Hematopoietic multipotent progenitor cell (in vitro differentiated cells): ENCODE measurements at places on chromosomes 11 and 22.
A peak's percentile ranks its signal among the peaks of the same experiment; 100 is the strongest.

GRCh38 chr11:70090961-70091381, 12.9 kb downstream of the ANO1 start:
- DNase-seq = no peak

GRCh38 chr11:9250139-9250582, 15.0 kb downstream of the DENND5A start:
- DNase-seq = no peak

DNA sequence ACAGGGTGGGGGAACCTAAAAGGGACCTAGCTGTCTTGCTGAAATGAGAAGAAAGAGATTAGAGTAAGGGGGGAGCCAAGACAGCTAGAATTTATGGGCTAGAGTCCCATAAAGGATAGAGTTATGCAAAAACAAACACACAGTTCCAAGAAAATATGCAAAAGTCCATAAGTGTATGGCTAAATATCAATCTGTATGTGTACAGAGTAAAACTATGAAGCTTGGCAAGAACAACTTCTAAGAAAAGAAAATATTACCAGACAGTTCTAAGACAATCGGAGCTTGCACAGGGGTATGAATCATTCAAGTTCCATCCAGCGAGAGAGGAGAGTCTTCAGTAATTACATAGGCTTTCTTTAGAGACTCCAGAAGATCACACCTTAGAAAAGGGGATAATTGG, 41.8 kb downstream of the GDPD4 start:
- no peak for DNase-seq

- DNase-seq = peak; percentile 60
Observed at GRCh38 chr11:44775366-44775984, 48.7 kb downstream of the TSPAN18 start.

GRCh38 chr22:45934659-45935341, 42.2 kb downstream of the WNT7B start:
- DNase-seq = peak; percentile 18

DNA sequence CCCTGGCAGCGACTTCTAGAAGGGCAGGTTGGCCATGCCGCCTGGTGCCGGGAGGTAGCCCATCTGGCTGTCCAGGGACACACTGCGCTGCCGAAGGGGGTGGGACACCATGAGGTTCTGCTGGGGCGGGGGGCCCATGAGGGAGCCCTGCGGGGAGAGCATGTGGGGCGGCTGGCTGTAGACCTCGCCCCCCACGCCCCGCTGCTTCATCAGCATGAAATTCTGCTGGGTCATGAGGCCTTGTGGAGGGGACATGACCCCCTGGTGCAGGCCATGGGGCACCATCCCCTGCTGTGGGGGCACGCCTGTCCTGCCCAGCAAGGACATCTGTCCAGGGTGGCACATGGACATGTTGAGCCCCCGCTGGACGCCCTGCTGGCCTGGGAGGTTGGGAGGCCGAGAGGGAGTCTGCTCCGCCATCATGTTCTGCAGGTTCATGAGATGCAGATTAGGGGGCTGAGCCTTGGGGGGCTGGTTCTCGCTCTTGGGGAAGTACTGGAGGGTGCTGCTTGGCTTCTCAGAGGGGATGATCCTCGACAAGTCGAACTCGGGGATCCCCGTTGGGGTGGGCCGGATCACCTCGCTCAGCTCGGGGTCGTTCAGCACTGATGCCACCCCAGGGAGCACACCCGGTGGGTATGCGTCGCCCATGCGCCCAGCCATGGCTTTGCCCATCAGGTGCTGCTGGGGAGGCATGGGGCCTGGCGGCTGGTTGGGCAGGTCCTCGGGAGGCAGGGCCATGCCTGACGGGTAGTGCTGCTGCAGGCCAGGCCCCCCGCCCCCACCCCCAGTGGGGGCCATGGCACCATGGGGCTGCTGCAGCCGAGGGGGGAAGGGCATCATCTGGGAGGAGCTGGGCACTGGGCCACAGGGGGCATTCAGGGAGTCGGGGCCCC, 15.0 kb downstream of the CXCR5 start:
- DNase-seq = no peak

DNA sequence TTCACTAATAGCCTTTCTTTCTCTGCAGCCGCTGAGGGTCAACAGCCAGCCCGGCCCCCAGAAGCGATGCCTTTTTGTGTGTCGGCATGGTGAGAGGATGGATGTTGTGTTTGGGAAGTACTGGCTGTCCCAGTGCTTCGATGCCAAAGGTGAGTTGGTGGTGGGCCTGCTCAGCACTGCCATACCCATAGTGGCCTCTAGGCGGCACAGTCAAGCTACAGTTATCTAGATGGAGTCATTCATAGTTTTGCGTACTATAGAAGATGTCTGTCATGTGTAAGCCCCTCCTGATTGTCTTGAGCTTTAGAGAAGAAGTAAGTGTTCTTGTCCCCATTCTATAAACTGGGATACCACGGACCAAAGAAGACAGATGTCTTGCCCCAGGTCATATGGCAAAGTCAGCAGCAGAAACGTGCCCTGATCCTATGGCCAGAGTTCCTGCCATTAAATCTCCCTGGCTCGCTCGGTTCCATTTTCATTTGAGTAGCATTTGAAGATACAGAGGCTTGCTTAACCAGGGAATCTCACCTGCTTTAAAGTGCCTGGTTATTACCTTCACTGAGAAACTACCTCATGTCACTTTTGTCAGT, 42.1 kb upstream of the CRTAM start:
- DNase-seq = peak; percentile 72

- no peak for DNase-seq
Observed at GRCh38 chr22:22397292-22397870, 111.2 kb downstream of the ZNF280B start.

DNA sequence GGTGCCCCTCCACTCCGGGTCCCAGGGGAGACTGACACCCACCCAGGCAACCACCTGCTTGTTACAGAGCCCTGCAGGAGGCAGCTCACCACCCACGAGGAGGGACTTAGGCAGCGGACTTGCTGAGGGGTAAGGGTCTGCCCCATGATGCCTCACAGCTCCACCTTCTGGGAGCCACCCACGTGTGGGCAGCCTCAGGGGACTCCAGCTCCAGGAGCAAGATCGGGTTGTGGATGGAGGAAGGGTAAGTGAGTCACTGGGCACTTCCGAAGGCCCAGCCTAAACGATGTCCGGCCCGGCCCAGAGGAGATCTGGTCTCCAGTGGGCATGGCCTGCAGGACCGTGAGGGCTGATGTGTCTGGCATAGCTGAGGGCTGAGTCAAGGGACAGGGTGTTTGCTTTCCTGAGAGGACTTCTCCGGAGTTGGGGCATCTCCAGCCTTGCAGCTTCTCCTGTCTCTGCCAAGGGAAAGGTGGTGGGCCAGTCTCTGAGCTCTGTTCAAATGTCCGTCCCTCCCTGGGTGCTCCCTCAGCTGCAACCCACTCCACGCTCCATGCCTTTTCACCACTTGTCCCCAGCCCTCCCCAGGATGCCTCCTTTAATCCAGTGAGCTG, 32.3 kb upstream of the P2RY2 start:
- DNase-seq = no peak

DNA sequence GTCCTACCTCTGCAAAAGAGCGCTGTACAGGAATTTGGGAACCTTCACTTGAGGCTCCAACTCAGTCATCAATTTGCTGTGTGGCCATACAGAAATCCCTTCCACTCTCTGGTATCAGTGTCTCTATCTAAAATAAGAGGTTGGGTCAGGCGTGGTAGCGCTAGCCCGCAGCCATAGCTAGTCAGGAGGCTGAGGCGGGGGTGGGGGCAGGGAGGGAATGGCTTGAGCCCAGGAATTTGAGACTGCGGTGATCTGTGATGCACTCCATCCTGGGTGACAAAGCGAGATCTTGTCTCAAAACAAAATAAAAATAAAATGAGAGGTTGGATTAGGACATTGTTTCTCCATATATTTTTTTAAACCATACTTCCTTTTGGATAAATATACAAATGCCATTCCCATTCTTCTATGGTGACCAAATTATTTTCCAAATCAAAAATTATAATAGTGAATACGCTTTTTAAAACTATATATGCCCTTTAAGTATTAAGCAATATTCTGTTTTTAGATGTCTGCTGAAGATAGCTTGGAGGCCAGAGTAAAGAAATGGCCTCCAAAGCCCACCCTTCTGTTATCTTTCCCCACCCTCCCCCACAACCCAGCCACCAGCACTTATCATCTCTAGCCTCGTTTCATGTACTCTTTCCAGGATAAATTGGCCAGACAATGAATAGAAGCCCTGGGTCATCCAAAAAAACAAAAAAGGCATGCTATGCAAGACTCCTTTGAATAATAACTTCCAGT, 87.2 kb downstream of the PLEKHA7 start:
- DNase-seq = no peak

GRCh38 chr11:134346101-134346975, 14.6 kb downstream of the GLB1L2 start:
- DNase-seq = no peak

GRCh38 chr11:128474036-128474874, 113.1 kb downstream of the ETS1 start:
- no peak for DNase-seq

DNA sequence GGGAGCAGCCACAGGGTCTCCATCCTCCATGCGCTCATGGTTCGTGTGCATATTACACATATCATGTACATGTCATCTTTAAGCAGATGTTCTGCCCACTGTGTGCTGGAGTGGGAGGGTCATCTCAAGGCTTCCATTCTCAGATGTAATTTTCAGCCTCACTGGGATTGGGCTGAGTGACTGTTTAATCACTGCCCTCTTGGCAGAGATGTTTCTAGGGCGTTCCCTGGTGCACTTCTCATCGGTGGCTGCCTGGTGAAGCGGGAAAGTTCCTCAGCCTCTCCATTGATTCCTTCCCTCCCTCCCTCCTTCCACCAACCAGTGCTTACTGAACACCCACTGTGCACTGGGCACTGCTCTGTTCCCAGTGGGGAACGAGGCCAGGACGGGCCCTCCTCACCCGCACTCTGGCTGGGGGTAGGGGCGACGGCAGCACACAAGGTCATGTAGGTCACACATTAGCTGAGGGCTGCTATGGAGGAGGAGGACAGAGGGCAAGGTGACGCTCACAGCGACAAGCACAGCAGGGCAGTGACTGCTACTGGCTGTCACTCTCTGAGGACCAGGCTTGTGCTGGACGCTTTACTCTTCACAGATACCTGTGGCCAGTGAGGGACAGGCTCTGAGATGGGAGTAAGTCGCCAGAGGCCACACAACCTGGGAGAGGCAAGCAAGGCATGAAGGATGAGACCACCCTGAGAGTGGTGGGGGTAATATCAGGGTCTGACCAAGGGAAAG, 22.9 kb downstream of the GNAZ start:
- DNase-seq = no peak

GRCh38 chr11:12200279-12200990, 90.0 kb downstream of the MICAL2 start:
- peak; percentile 49 for DNase-seq

DNA sequence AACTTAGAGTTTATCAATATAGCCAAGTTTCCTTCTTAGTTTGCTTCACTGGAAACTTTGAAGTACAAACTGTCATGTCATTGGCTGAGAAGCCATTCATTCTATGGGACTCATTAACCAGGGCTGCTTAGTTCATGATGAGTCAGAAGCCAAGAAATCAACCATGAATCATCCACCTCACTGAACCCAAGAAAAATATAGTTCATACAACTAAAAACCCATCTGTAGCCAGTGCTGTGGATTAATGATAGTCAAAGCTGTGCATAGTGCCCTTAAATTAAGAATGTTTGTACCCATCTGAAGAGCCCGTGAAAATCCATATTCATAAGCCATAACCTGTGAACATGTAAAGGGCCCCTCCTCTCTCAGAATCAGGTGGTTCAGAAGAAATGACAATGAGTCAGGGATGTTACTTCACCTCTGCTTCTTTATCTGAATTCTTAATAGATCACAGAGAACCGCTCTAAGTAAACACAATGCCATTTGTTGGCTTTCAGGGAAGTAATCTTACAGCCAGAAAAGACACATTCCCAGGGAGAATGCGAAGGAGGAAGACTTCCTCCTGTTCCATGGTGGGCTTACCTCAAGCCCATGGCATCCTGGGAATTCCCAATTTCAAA, 25.4 kb downstream of the MMP20 start:
- peak; percentile 53 for DNase-seq

DNA sequence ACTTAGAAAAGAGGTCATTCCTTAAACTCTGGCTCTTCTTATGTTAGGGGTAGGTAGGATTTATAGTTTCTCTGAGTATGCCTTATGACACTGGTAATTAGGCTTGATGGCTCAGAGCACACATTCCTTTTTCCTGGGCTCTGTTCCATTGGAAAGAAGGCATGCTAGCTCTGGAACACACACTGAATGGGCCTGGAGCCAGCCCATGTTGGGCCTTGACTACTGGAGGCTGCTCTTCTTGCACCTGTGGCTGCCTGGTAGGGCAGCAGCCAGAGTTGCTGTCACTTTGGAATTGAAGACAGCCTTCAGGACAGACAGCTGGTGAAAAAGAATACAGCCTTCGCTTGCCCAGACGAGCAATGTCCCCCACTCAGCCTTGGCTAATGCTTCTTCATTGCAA, 18.2 kb downstream of the MCAM start:
- no peak for DNase-seq

DNA sequence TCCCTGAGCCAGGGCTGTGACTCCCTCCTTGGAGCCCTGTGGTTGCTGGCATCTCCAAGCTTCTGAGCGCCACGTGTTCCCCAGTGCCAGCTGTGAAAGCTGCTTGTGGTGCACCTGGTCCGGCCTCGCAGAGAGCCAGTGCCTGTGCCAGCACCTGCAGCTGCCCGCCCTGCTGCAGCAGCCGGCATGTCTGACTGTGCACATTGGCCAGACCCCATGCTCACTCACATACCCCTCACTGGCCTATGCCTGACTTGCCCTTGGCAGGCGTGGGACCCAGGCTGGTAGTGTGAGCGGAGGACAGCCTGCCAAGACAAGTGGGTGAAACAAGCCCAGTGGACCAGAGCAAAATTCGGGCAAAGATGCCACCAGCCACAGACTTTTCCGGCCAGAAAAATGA, 9.8 kb downstream of the MRPL48 start:
- DNase-seq = no peak

- no peak for DNase-seq
Observed at GRCh38 chr11:128419012-128419767, 168.2 kb downstream of the ETS1 start.

GRCh38 chr11:72568861-72569260, 105.4 kb downstream of the PDE2A start:
- no peak for DNase-seq

DNA sequence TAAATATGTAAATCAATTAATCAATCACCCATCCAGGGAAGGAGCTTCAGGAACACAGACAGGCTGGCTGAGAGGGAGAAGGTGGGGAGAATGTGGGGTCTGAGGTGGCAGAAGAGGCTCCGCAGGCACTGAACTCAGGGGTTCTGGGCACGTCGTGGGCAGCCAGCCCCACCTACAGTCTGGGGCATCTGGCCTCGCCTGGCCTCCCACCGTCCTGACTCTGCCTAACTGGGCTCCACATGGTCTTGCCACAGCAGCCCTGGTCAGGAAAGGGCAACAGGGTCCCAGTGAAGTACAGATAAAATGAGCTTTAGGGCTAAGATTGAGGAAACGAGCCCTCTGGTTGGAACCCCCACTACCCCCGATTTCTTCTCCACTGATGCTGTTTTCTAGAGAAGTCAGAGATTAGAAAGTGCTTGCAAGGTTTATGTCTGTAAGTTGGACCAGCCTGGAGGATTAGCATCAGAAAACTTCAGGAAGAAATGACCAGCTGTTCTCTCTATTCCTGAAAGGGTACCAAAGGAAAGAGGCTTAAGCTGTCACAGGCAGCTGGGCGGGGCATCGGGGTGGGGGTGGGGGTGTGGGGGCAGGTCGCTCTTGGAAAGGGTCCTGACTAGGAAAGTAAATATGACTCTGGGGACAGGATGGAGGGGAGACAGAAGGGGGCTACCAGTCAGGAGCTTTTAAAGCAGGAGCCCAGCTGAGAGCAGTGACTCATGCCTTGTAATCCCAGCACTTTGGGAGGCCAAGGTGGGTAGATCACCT, 261.7 kb downstream of the BUD13 start:
- DNase-seq = no peak
